AG10803 (cell line): ENCODE measurements at places on chromosomes 1 and 21.
A peak's percentile ranks its signal among the peaks of the same experiment; 100 is the strongest.

DNA sequence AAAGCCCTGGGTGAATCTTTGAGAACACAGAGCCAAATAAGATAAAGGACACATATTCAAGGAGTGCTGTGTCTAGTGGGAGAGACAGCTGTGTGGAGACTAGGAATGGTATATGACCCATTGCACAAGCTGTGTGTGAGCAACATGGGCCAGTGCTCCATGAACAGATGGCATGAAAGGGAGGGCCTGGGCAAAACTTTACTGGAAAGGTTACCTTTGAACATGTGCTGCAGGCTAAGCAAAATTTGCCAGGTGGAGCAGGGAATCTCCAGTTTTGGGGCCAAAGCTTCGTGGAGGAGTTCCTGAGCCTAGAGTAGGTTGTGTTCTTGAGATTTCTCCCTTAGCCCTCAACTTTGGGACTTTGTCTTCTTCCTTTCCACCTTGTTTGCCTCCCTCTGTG, 446.1 kb upstream of the PROX1 start:
- DNase-seq, result no peak

- DNase-seq, result no peak
Observed at GRCh38 chr1:64098436-64098835, 105.0 kb upstream of the UBE2U start.

- no peak for DNase-seq
Observed at GRCh38 chr1:201905234-201905890, 16.7 kb downstream of the SHISA4 start.

DNA sequence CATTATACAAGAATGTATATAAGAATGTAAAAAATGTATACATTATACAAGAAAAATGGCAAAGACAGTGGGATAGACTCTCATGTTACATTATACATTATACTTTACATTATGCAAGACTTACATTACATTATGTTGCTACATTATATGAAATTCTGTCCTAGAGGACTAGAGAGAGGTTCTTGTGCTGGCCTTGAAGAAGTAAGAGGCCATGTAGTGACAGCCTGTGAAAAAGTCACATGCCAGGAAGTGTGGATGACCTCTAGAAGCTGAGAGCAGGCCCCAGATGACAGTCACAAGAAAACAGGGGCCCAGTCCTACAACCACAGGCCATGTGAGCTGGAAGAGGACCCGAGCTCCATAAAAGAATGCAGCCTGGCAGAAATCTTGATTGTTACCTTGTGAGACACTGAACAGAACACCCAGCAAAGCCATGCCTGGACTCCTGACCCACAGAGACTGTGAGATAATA, 30.5 kb upstream of the AHCYL1 start:
- DNase-seq, result no peak

GRCh38 chr1:93625582-93626327, 55.9 kb downstream of the BCAR3 start:
- peak; percentile 91 for DNase-seq

DNA sequence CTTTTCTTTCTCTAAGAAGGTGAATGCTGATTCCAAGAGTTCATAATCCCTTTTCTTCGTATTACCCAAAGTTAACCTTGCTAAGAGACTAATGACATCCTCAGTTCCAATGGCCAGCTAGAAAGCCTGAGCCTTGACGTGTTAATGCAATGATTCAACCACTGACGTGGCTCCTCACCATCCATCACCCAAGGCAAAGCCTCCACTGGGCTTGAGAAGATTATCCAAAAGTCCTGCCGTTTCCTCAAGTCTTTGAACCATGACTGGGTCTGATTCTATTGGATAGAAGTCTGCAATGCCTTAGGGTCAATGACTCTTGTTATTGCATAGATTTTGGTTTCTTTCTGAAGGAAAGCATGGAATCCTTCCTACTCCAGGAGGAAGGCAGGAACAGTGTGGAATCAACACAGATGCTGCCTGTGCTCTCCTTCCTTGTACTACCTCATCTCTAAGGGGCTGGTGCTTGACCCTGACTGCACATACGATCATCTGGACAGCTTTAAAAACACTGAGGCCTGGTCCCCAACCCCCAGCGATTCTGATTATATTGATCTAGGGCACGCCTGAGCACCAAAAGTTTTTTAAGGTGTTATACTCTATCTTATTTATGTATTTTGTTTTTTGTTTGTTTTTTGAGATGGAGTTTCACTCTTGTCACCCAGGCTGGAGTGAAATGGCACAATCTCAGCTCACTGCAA, 69.3 kb upstream of the ANGPTL1 start:
- peak; percentile 57 for DNase-seq

GRCh38 chr1:73587080-73587479, 610.9 kb downstream of the LRRIQ3 start:
- DNase-seq, result no peak

- DNase-seq, result no peak
Observed at GRCh38 chr1:62528015-62528414, 69.3 kb upstream of the ANGPTL3 start.

DNA sequence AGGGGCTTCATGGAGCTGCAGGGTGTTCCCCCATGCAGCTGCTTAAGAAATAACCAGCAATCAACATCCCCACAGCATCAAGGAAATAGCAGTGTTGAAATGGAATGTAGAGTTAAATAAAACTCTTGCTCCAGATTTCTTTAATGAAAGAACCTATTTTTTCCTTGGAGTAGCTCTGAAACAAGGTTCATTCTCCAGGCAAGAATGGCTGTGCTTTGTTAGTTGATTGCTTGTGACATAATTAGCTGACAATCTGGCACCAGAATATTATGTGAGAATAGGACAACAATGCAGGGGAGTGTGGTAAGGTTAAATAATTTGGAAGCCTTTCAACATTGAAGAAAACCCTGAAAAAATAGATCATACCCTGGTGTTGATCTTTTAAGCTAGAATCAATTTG, 254.2 kb upstream of the RRP15 start:
- no peak for DNase-seq

GRCh38 chr1:35886577-35887431, 3.8 kb downstream of the AGO1 start:
- DNase-seq, result no peak

DNA sequence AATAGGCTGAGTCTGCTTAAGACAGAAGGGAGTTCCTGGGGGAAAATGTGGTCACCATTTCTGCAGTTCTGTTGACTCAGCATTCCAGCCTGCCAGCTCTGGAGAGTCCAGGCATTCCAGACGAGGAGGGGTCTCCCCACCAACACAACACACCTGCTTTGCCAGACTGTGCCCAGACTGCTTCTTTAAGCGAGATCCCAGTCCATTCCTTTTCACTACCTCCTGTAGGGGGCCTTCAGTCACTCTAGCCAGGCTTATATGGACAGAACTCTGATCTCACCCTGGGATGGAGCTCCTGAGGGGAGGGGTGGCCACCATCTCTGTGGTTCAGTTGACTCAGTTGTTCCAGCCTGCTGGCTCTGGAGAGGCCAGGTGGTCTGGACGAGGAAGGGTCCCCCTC, 48.5 kb downstream of the UBE2U start:
- no peak for DNase-seq

DNA sequence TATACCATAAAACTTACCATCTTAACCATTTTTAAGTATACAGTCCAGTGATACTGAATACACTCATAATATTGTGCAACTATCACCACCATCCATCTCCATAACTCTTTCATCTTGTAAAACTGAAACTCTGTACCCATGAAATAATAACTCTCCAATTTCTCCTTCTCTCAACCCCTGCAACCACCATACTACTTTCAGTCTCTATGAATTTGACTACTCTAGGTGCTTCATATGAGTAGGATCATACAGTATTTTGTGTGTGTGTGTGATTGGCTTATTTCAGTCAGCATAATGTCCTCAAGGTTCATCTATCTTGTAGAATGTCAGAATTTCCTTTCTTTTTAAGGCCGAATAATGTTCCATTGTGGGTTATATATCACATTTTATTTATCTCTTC, 17.7 kb downstream of the NPHS2 start:
- DNase-seq, result no peak

- DNase-seq, result peak; percentile 89
Observed at GRCh38 chr1:201114245-201115131, 2.3 kb upstream of the CACNA1S start.

- peak; percentile 21 for DNase-seq
Observed at GRCh38 chr1:19894218-19894617, 12.0 kb downstream of the OTUD3 start.

- DNase-seq, result peak; percentile 31
Observed at GRCh38 chr1:160081261-160081936, at the start of gene KCNJ9. Gene KCNJ9 (plus strand): TSS chr1:160081538. CDS start chr1:160084031, 2,493 bp downstream.

DNA sequence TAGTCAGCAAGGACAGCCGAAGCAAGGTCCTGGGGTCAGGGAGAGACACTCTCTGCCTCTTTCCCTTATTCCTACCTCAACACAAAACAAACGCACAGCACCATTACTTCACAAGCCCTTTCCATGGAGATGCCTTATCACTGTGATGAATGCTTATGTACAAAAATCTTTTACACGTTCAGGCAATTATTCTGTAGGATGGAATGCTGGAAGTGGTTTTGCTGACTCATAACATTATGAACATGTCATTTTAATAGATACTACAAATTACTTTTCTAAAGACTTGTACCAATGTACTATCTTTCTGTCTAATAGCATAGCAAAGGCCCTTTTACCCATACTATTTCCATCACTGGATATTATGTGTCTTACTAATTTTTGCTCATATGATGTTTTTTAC, 98.4 kb downstream of the TTLL7 start:
- DNase-seq, result peak; percentile 42

- DNase-seq, result no peak
Observed at GRCh38 chr1:170214117-170215032, 68.6 kb downstream of the NTMT2 start.

DNA sequence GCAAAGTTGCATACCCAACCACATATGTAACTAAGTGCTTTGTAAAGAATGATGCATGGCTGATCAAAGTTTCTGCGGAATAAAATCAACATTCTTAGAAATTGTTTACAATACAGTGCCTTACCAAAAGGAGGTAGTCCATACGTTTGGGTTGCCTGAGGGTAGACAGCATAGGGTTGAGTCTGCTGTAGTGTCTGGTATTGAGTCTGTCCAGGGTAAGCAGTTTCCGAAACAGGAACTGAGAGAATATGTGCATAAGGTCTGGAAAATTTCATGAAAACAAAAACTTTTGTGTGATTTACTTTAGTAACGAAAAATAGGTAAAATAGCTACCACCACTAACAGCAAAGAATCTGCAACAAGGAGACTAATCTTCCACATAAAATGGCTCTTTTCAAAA, 53.0 kb downstream of the EYA3 start:
- DNase-seq, result no peak

- DNase-seq, result no peak
Observed at GRCh38 chr1:1847890-1848289, 43.0 kb downstream of the GNB1 start.

DNA sequence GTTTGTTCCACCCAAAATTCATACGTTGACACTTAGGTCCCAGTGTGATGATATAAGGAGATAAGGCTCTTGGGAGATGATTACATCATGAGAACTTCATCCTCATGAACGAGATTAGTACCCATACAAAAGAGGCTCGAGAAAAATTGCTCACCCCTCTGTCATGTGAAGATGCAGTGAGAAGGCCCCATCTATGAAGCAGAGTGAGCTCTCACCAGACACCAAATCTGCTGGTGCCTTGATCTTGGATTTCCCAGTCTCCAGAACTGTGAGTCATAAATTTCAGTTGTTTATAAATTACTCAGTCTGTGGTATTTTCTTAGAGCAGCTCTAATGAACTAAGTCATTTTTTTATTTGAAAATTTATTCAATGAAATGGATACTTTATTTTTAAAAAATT, 42.6 kb upstream of the USP25 start:
- no peak for DNase-seq

DNA sequence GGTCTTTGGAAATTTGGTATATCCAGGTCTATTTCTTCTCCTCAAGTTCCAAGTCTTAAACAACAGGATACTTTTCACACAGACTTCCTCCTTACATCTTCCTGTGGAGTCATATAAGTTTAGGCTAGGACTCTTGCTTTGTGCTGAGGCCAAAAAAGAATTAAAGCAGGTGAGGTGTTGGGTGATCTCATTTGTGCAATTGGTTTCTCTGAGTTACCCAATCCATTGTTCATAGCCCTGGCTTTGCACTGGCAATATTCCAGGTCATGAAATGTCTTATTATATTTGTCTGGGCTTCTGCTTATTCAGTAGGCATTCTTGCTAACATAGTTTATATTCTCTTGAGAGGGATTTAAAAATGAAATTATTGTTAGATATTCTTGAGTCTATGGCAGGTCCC, 14.1 kb upstream of the KIAA0040 start:
- no peak for DNase-seq

GRCh38 chr1:61481315-61481715, 243.6 kb downstream of the TM2D1 start:
- no peak for DNase-seq

DNA sequence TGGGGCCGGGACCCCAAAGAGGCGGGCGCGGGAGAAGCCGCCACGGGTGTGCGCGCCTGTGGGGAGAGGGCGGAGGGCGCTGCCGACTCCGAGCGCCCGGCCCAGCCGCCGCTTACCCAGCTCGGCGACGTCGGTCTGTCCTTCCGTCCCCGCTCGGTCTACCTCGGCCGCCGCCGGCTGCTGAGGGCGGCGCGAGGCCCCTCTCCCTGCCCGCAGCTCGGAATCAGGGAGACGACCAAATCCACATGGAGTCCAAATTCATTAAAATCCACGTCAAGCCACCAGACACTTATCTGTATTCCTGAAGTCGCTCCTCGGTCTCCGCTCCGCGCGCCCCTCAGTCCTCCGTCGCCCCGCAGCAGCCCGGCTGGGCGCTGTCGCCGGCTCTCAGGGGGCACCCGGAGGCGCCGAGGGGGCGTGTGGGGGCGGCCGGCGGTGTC, 637 bp downstream of the PLXNA2 start:
- no peak for DNase-seq

DNA sequence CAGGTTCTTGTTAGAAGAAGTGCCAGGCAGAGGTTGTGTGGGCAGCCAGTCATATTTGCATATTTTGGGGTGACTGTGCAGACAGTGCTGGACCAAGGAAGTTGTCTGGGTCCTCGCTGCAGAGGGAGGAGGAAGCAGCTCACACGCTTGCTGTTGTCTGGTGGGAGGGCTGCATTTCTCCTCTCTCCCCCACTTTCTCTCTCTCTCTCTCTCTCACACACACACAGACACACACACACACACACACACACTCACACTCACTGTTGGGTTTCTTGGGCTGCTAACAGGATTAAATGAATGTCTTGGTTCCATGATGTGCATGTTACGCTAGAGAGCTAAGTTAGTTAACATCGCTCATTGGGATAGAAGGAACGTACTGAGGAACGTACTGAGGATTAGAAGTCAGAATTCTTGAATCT, 72.9 kb downstream of the AGPAT3 start:
- no peak for DNase-seq

DNA sequence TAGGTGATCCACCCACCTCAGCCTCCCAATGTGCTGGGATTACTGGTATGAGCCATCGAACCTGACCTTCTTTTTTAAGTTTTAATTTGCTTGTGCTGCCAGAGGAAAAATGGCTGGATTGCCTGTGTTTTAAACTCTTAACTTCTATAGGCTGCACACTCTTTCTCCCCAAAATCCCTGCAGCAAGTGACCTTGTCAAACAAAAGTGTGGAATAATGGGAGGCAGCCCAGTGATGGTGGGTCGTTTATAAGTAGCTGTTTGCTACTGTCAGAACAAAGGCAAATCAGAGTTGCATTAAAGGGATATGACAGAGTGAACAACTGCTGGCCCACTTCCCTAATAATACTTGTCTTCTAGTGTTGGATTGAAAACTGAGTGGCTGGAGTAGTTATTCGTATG, 74.2 kb downstream of the ADGRL2 start:
- DNase-seq, result no peak
